Activated CD8-positive, alpha-beta memory T cell treated with anti-CD3 and anti-CD28 coated beads, Interleukin-2, amount 50 U/mL, for 48 hours (primary cell): ENCODE measurements at places on chromosomes 1 and 21.

DNA sequence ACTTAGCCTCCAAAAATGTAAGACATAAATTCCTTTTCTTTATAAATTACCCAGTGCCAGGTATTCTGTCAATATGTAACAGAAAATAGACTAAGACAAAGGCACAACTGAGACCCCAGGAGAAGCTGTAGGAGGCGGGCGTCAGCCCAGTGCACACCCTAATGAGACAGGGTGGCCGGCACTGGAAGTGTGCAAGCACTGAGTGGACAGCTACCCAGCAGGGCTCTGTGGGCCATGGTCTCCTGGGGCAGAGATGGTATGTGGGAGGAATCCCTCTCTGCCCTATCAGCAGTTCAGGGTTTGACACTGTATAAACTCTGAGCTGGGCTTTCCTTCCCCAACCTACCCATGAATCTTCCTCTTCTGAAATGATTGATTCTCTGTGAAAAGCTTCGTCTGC, 139.5 kb downstream of the GLIS1 start:
- no peak for DNase-seq

- DNase-seq: no peak
Measured at GRCh38 chr1:85087659-85088407, 39.5 kb upstream of the MCOLN3 start.

GRCh38 chr21:45590246-45590725, 48.0 kb upstream of the SLC19A1 start:
- peak; percentile 91 for DNase-seq

GRCh38 chr21:31340942-31341487, 3.0 kb downstream of the TIAM1 start:
- DNase-seq: no peak
